ENCODE measurements at places on chromosomes 3 and 15. TPM values are rescaled to one million over a fixed set of nuclear protein-coding genes. Genes with fewer than 3 reads are reported as not detected.

The ZNF662 gene
- not detected for total RNA-seq

The SETMAR gene
- 12.1 TPM for total RNA-seq

The APOD gene
- total RNA-seq: 2.7 TPM

The GPR62 gene
- total RNA-seq: not detected

The SLITRK3 gene
- 0.11 TPM for total RNA-seq

The CCDC80 gene
- 6.2 TPM for total RNA-seq

The CCR3 gene
- not detected for total RNA-seq

The FAN1 gene
- total RNA-seq: 20.5 TPM

The CEP97 gene
- 11.7 TPM for total RNA-seq

The TIMMDC1 gene
- total RNA-seq: 112 TPM

The C3orf20 gene
- total RNA-seq: not detected

The SLC24A5 gene
- total RNA-seq: not detected

The ILDR1 gene
- total RNA-seq: not detected
